Stimulated activated CD4-positive, alpha-beta T cell treated with anti-CD3 and anti-CD28 coated beads, Interleukin-15, amount 100 ng/mL, for 1 hour (primary cell): ENCODE measurements at places on chromosomes 6 and 20.

- DNase-seq: no peak
Measured at GRCh38 chr6:134626086-134626485, 308.2 kb upstream of the SGK1 start.

DNA sequence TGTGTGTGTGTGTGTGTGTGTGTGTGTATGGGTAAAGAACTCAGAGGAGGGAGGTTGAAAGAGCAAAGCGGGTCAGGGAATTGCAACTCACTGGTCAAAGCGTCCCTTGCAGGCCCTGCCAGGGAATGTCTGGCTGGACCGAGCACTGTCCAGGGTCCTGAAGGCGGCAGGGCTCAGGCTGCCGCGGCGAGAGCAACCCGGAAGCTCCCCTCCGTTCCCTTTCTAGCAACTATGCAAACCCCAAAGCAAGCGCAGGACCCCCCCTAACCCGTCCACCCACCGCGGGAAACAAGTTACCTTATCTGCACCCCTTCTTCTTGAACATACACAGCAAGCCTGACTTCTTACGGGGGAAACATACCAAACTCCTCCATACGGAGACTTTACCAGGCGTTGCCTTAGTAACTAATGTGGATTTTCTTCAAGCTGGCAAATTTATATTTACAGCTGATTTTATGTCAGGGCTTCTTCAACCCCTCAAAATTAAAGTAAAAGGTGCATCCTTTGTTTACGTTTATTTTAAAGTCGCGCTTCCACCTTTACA lies 538 bp upstream of the GRM1 start:
- DNase-seq: no peak

- no peak for DNase-seq
Measured at GRCh38 chr6:1724616-1725015, 114.9 kb downstream of the FOXC1 start.

DNA sequence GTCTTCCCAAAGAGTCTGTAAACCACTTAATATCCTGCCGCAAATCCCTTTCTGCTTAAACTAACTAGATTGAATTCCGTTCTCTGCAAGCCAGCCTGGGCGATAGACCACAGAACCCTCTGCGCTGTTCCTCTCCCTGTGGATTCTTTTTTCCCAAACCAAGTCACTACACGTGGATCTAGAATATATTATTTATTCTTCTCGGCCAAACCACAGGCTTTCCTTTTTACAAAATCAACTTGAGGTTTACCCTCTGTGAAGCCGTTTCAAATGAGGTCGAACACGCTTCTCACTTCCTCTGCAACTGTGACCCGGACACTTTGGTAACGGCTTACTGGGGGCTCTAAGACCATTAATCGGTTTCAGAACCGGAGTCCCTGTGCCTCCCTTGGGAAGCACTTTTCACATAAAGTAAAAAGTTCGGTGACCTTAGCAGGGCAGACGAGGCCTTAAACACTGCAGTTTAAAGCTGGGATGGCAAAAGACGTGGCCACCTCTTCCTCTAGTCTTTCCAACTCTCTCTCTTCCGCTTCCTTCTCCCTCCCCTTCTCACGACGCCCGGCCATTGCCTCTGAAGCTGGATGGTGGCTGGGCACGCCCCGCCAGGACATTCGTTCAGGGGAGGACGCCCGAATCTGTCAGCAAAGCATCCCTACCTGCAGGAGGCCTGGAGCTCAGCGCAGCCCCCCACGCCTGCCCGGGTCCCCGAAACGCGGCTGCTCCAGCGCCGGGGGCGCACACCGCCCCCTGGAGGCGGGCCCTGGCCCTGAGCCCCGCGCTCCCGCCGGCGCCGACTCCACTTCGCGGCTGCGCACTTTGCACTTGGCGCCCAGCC lies 55.0 kb upstream of the FOXC1 start:
- peak; percentile 76 for DNase-seq
